ENCODE measurements at places on chromosomes 5 and 9.

GRCh38 chr9:127194881-127195713 lies 69.5 kb upstream of the GARNL3 start:
- DNase-seq: no peak

DNA sequence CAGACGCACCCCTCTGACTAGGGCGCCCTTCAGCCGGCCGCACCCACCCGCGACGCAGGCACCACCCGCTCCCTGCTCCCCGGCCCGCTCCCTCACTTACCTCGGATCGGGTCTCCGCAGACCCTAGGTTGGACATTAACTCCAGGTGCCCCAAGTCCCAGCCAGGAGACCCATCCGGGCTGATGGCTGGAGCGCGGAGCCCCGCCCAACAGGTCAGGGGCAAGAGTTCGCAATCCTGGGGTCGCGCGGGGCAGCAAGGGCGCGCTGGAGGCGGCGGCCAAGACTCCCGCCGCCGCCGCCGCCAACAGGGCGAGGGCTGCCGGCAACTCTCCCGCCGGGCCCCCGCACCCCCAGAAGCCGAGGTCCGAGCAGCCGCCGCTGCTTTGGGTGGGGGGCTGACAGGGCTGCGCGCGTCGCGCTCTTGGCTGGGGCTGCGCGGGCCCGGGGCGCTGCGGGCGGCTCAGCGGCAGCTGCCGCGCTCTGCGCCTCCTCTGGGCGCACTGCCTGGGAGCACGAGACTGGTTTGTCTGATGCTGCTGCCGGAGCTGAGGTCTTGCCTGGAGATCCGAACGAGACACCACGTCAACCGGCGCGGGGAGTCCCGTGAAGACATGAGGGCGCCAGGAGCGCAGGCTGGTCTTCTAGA lies at the start of gene GDNF:
TSS of gene GDNF (minus strand) at position 635 of the 646 bp plus-strand sequence. CDS start 5,245 bp downstream, outside the sequence.
- DNase-seq: peak; percentile 12

DNA sequence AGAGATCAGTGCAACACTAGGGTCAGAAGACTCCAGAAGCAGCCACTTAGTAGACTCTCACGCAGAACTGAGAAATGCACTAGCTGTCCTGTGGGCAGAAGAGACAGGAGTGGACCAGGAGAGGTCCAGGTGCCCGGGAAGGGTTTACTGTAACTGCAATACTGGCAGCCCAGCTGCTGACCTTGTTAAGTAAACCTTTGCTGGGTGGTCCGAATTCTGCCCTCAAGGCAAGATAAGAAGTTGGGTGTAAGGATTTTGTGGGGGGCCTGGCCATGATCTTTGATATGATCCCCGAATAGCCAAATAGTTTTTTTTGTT lies 91.3 kb downstream of the PDE6A start:
- no peak for DNase-seq

- no peak for DNase-seq
Observed at GRCh38 chr5:144485540-144485939, 314.9 kb downstream of the KCTD16 start.

GRCh38 chr5:172065431-172066065 lies 59.1 kb upstream of the FBXW11 start:
- no peak for DNase-seq

DNA sequence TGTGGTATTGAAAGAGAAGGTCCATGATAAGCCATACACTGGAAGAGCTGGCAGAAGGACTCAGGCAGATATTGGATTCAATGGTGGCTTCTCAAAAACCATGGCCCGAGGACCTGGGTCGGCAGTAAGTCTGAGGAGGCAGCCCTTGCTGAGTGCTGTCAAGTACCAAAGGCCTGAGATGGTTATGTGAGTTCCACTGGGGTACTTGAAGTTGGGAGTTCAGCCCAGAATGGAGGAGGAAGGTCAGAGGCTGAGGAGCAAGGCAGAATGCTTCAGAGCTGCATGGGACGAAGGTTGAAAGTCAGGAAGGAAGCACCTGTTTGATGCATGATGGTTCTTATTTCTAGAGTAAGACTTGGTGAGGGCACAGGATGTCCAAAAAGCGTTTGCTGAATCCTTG lies 194.9 kb downstream of the DIRAS2 start:
- DNase-seq: no peak

DNA sequence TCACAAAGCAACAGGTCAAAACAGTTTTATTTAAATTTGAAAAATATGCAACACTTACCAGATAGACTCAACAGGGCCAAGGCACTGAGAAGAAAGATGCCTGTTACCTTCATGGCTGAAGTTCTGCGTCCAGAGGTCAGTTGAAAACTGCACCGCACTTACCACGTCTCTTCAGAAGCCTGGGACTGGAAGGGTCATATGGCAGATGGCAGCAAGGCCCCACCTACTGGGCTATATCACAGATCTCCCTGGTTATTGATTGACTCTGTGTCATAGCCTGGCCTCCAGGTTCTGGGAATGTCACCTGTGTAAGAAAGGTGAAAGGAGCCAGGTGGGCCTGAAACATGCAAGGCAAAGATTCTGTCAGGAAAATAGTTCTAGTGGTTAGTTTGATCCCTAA lies at the start of gene SPINK1:
TSS of gene SPINK1 (minus strand) at position 207 of the 400 bp plus-strand sequence. CDS start at position 113, 94 bp downstream.
- no peak for DNase-seq

DNA sequence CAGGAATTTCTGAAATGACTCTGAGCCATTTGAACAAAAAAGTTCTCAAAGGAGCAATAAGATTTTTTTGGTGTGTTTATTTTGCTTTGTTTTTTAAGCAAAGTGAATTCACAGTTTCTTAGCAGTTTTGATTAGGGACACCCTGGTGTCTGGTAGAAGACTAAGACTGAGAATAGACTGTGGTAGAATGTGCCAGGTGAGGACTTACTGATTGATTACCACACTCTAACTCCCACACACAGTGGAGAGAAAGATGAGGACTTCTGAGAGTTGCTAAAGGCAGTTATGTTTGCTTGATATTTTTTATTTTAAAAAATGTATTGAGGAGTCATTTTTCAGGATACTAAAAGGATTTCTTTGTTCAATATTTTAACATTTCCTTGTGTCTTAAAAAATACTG lies 175.1 kb downstream of the CD180 start:
- no peak for DNase-seq

GRCh38 chr9:137956688-137957385 lies 79.3 kb downstream of the CACNA1B start:
- no peak for DNase-seq

- DNase-seq: no peak
Observed at GRCh38 chr9:110745676-110746075, 77.1 kb downstream of the MUSK start.

DNA sequence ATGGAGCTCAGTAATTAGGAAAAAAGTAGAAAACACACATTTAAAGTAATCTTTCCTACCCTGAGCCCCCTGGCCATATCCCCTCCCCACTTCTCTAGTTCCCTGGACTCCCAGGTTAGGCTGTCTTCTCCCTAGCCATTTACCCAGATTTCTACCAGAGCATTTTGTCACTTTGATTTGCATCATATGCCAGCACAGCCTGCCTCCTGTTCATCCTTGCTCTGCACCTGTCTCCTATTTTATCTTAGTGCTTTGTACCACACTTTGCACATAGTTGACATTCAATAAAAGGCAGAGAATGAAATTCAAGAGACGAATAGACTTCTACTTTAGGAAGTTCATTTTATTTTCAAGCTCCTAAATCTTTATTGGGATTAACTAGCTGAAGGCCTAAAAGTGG lies 344.5 kb downstream of the EBF1 start:
- DNase-seq: no peak

- DNase-seq: no peak
Observed at GRCh38 chr5:64000096-64000495, 37.9 kb upstream of the HTR1A start.

DNA sequence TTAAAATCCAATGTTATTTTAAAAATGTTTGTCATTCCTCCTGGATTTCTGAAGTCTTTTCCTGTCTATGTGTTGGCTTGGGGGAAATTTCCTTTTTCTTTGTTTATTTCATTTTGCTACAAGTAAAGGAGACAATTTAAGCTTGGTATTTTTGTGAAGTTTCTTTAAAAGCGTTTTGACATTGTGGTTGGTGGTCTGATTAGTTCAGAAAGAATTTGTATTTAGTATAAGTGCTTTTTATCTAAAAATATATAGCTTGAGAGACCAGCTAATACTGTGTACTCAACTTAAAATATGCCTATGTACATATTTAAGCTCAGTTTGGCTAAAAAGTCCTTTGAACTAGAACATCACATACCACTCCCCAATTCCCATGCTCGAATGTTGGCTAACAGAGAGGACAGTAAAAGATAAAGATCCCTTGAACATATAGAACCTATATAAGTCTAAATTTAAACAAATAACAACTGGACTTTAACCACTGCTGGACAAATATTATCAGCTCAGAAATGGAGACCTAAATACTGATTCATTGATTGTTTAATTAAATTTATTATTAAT lies 237.6 kb downstream of the TLE4 start:
- DNase-seq: no peak
